ENCODE measurements at places on chromosomes 6 and 20.

DNA sequence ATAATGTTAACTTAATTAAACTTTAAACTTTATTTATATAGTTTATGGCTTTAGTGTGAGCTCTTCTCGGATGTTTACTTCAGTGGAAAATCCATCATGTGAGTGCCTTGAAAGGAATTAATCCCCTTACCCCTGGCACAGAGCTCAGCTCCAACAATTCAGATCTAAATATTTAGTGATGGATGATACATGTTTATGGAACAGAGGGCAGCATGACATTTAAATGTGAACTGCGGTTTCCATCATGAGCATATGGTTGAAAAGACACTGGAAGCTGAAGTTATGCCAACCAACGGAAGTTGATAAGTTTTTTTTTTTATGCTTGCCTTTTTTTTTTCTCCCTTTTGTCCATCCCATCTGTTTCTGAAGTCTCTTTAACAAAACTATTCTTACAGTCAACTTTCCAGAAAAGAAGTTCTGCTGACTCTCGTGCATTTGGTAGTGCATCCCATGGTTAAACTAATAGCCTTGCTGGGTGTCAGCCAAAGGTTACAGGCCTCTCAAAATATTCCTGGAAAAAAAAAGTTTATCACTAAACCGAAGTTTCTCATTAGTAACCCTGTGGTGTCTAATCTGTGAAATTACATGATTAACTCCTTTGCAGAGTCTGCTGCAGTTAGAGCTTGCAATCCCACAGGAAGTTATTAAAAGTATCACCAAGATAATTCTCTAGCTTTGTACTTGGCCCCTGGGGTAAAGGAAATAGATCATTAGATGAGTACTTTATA is 243.9 kb upstream of the TCF21 start:
- no peak for DNase-seq

DNA sequence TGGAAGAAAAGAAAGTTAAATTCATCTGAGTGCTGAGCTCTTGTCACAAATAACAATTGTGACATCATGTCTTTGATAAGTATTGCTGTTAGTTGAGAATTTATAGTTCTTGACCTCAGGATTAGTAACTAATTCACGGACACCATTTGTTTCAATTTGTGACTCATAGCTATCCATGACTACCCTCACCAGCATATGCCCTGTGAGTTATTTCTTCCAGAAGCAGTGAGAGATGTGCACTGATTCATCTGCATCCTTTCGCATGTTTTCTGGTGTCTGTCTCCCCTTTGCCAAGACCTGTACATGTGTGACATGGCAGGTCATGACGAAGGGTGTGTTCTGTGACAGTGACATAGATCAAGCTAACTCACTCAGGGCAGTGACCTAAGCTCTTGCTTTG is 86.9 kb downstream of the SOBP start:
- no peak for DNase-seq

DNA sequence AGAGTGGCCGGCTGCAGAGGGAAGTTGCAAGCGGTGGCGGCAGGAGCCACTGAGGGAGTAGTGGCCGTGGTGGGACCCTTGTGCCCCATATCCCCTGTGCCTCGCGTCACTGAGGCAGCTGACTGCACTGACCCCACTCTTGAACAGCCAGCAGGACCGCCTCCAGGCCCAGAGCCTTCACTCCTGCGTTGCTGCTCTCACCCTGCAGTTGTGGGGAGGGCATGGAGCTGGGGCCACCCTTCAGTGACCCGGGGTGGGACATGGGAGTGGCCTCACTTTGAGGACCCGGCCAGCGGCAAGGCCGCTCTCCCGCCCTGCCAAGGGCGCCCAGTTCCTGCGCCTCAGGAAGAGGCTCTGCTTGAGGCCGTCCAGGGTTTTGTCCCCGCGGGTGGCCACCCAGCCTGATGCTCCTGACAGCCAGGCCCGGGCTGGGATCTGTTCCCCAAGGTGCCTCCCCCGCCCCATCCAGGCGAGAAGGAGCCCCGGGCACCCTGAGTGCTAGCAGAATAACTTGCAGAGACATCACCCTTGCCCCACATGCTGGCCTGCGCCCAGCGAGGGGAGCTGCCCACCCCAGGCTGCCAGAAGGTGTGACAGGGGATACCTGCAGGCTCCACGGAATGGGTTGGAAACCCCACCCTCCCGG is 44.4 kb downstream of the HLA-DRA start:
- no peak for DNase-seq

GRCh38 chr6:101847690-101848089 is 454.2 kb downstream of the GRIK2 start:
- no peak for DNase-seq

DNA sequence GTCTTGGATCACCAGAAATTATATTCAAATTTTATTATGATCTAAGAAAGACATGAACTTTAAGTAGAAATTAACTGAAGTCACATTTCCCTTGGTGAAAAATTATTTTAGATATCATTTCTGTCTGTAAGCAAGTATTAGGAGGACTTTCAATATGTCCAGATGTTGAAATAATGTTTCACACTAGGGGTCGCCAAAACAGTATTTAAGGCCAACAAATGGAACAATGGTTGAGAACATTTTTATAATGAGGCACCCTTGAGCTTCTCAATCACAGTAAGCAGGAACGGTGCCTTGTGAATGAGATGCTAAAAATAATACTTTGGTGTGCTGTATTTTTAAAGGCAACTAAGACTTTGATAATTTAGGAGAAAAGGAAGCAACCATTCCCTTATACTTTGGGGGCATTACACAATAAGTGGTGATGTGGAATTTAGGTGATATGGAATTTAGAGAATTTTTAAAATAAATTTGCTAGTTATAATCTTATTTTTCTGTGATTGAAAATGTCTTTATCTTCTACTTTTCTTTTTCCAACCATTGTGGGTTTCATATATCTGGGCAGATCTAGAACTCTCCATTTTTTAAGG is 9.6 kb upstream of the SF3B5 start:
- DNase-seq, result peak; percentile 62

GRCh38 chr20:11140359-11140758 is 466.6 kb upstream of the JAG1 start:
- DNase-seq, result no peak

DNA sequence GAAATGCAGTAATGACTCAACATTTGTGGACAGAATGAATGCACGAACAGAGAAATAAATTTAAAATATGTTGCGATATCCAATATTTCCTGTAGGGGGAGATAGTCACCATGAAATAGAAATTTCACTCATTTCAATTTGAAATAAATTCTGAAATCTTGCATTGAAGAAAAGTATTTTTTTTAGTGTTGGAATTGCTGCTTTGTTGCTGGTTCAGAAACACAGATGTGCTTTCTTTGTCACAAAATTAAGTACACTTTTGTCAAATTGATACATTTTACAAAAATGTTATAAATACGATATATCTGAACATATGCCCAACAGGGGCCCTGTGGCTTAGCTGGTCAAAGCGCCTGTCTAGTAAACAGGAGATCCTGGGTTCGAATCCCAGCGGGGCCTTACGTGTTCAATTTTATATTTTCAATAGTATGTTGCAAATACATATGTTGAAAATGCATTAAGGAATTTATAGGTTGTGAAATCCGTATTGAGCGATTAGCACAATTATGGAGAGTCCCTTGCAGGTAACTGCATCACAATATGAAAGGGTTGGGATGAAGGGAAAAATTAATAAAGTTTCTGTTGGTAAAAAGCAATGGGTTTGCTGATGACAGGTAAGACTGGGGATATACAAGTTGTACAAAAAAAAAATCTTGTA is 85.4 kb upstream of the PRSS16 start:
- no peak for DNase-seq

DNA sequence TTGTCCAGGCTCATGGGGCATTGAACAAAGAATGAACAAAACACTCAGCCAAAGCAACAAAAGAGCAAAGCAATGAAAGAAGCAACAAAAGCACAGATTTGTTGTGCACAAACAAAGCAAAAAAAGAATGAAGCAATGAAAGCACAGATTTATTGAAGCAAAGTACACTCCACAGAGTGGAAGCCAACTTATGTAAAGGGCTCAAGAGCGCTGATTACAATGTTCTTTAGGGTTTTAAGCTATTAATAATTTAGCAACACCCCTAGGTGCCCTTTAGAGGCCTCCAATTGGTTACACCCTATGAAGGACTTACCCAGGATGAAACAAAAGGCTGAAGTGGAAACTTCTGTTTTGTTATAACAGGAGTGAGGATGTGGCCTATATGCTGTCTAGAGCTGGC is 179.2 kb upstream of the PROKR2 start:
- DNase-seq, result no peak

DNA sequence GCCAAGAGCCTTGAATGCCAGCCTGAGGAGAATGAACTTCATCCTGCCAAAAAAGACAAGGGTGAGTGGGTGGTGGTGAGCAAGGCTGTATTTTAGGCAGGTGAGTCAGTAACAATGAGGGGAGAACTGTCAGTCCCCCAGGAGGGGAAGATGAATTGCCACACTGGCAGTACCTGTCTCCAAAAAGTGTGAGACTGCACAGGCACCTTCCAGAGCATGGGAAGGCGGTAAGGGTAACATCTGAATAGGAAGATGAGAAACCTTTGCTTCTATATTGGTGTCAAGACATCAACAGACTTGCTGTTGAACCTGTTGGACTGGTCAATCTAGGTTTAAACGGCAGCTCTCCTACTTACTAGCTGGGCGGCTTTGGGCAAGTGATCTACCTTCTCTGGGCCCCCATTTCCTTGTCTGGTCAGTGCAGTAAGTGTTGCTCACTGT is 30.9 kb downstream of the STK35 start:
- no peak for DNase-seq

DNA sequence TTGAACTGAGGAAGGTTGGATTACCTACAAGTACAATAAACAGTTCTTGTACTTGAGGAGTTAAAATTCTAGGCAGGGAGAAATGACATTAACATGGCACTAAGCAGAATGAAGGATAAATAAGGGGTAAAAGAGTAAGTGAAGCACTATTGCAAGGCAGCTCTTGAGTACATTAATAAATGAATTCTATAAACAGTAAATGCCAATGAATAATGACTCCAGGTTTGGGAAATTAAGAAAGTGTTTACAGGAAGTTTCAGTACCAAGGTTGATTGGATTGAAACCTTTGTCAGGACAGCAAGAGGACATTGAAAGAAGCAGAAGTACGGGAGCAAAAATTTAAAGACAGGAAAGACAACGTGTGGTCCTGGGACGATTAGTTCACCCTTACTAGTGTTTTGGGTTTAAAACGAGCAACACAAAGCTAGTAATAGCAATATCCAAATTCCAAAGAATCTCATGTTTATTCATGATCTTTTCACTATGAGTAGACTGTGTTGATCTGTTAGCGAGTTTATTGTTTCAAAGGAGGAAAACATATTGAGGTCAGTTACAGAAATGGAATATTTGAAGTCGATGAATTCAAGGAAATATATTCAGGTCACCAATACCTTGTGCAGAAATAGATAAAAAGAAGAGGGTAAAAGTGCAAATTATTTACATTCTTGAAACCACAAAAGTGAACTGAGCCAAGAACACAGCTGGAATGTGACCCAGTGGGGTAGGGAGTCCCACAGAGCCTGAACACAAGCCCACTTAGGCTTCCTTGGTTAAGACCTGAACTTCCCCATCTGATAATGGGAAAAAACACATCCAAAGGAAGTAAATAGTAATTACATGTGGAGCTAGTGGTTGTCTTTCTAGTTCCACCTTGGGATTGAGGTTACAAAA is 80.8 kb downstream of the MKKS start:
- DNase-seq, result no peak

DNA sequence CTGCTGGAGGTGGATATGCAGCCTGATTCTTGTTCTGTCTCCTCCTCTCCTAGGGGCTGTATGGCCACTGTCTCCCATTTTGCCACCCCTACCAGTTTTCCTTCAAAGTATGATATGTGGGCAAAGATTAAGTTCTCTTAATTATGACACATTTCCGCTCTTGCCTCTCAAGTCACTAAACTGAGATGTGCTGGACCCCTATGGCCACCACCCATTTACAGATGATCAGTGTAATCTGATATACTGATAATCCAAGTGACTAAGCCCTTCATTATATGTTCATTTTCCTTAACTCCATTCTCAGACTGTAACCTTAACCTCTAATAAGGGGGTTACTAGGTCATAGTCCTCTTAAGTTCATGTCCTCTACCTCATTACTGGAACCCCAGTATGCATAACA is 711 bp upstream of the C20orf141 start:
- no peak for DNase-seq

Measured in activated CD4-positive, alpha-beta T cell treated with anti-CD3 and anti-CD28 coated beads, Interleukin-2, amount 50 U/mL, for 24 hours (primary cell).